Activated gamma-delta T cell (primary cell): ENCODE measurements at places on chromosomes 2 and 18.

DNA sequence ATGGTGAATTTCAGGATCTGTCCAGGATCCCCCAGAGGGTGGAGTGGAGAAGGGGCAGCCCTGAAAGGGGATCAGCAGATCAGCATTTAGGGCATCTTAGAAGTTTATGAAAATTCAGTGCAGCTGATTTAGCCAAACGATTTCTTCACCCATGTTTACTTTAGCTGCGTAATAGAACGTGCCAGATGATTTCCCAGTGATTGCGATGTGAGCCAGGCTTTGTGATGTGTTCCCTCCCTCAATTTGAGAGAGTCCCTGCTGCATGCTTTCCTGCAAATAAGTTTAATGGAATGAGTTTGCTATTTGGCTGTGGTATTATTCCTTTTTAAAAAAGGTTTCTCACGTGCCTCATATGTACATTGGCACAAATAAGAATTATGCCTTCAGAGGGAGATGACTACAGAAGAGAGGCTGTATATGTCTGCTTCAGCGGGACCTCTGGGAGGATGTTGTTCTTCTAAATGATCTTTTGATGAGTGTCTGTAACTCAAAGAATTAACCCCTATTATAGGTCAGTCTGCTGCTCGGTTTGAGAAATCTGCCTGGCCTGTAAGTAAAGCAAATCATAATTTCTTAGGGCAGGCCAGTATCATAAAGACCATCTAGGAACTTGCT is 111.9 kb downstream of the MRO start:
- DNase-seq: no peak

DNA sequence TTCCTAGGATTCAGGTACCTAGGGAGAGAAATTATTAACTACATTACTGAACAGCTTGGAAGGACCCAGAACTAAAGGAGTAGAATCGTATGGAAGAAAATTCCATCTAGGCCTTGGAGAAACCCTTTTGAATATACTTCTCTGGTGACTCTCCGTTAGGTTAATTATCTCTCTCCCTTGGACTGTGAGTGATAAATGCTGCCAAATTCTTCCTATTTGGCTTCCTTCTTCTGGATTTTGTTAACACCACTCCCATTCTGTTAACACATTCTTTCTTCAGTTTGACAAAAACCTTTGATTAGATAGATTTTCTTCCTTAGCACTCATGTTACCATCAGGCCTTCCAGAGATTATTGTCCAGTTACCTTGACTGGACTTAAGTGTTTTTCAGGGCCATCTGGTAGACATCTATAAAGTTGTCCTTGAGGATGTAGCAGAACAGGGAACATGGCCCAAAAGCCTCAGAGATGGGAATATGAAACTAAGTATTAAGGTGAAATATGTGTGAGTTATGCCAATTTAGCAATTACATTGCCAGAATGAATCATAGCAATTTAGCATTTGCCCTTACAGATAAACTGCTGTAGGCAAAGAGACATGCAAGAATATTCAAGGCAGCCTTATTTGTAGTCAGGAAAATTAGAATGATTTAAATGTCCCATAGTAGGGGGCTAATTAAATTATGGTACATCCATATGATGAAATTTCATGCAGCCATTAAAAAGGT is 6.7 kb downstream of the CYP27A1 start:
- no peak for DNase-seq

GRCh38 chr2:152303951-152304350 is 31.0 kb upstream of the FMNL2 start:
- no peak for DNase-seq

- DNase-seq: no peak
Observed at GRCh38 chr18:62938006-62938405, 222.7 kb downstream of the PHLPP1 start.

DNA sequence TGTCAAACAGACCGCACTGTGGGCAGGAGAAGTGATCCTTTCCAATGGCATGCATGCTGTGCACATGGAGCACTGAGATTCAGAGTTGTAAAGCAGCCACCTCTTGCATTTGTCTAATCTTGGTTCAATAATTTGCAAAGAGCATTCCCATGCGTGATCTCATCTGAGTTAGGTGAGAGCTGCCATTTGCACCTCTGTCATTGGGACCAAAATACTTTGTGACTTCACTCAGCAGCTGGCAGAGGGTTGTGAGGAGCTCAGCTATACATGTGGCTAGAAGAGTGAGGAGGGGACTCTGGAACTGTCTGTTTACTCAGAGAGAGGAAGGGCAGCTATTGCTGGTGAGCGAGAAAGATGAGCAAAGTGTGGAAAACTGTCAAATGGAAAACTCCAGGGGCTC is 265.1 kb upstream of the TNP1 start:
- no peak for DNase-seq

DNA sequence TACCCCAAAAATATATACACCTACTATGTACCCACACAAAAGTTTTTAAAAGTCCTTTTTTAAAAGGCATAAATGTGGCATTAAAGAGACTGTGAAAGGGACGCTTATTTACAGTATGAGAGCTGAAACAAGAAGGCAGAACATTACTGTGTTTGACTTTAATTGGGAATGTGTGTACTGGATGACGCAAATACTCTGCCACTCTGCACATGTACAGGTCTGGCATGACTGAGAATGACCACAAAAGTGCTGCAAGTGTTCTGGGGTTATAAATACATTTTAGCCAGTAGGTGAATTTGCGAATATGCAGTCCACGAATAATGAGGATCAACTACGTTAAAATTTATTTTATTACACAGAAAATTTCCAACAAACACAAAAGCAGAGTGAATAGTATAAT is 11.4 kb downstream of the DARS1 start:
- DNase-seq: no peak

DNA sequence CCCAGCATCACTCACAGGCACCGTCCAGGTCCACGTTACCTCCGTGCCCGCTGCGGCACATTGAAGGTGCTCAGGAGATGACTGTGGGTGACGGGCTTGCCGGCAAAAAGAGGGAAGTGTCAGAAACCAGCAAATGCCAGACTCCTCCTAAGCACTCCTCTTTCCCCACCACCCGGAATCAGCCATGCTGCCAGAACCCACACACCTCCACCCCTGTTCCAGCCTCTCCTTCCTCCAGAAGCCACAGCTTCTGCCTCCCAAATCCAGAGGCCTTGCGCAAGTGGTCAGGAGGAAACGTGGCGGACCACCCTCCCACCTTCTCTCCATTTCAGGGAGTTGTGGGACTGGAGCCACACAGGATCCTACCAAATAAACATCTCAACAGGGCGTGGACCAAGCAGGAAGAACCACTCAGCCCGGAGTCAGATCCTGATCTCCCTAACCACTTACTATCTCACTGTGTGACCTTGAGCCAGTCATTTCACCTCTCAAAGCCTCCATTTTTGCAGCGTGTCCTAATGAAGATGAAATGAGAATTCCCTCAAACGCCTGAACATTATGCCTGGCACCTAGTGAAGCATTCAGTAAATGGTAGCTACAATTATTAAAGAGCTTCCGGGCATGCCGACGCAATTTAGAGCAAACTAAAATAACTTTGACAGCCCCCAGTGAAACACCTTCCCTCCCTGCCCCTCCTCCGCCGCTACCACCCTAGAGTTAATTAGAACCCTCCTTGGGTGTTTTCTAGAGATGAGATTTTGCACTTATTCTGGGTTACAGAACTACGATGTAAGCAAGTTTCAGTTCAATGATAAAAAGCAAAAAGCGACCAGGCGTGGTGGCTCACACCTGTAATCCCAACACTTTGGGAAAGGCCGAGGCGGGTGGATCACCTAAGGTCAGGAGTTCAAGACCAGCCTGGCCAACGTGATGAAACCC is 32.9 kb downstream of the SMAD7 start:
- no peak for DNase-seq

GRCh38 chr2:9652898-9653479 is 22.2 kb upstream of the YWHAQ start:
- no peak for DNase-seq

GRCh38 chr2:131105950-131106801 is 1.0 kb downstream of the PLEKHB2 start:
- DNase-seq: peak; percentile 20

GRCh38 chr2:227877421-227878310 is 6.2 kb downstream of the DAW1 start:
- no peak for DNase-seq

DNA sequence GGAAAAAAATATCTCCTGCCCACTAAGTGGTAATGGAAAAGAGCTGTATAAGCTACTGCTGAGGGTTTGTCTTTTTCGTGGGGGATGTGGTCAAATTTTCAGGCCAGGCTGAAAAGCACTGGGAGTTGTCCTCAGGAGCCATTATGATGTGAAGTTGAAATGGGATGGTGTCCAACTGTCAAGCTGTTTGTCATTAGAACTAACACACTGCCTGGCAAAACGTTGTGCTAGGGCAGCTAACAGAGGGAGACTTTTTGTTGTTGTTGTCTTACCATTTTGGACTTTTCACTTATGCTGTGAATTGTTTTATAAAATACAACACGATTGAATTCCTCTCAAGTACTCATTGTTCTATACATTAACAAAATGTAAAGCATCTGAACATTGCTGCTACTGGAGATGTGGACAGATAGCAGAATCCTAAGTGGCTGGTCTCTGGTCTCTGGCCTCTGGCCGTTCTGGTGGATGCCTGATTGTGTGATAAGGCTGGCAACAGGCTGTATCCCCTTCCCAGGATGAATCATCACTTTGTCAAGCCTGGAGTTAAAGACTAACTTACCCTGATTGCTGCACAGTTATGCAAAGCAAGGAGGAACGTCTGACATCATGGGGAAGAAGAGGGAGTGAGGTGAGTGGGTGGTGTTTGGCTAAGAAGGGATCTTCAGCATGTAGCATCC is 2.3 kb downstream of the MYO1B start:
- DNase-seq: no peak
